ENCODE measurements at places on chromosomes 2 and 18.

- DNase-seq: no peak
Observed at GRCh38 chr2:199288424-199288823, 169.3 kb downstream of the SATB2 start.

- no peak for DNase-seq
Observed at GRCh38 chr2:220717283-220717682, 854.8 kb downstream of the EPHA4 start.

DNA sequence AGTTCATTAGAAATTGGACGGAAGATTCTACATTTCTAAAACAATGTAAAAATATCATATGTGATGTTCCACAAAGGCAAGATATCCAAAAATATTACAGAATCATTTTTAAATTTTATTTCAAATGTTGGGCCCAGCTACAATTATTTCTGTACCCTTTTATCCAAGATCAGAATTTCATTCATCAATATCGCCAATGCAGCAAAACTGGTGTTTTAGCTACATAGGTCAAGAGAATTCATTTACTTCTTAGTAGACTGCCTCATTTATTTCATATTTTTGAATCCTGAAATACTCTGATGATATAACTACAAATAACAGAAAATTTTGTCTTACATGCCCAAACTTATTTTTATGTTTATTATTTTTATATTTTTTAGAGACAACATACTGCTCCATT lies 143.1 kb downstream of the CMPK2 start:
- no peak for DNase-seq

DNA sequence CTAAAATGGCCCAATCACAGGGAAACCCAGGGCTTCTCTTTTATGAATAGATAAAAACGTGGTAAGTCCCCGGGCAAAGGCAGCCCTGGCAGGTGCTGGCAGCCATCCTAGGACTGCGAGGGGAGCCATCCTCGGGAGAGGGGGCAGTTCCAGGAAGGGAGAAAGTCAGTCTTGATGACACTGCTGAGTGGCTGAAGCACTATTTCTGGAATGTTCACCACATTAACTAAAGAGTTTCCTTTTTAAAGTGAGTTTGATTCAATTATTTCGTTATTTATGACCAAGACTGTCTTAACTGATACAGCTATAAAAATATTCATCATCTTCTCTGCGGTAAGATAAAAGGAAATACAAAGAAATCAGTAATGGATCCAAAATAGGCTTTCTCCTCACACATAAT lies 20.4 kb downstream of the TTR start:
- peak; percentile 6 for DNase-seq

DNA sequence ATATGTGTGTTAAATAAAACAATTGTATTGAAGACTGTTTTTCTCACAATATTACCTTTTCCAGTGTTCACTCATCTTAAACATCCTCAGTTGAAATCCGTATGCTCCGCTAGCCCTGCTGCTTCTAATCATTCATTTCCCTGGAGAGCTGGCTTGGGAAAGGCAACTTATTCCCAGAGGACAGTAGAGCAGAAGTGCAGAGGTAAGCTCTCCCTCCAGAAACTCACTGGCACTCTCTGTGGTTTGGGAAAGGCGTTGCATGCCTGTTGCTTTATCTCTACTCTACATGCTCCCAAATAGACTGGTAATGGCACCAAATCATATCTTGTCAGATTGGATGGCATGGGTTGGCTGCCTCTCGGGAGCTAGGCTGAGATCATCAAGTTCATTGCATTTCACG lies 117.1 kb upstream of the BOD1L2 start:
- DNase-seq: no peak
